ENCODE measurements at places on chromosomes 3 and 15. TPM values are rescaled to one million over a fixed set of nuclear protein-coding genes. Genes with fewer than 3 reads are reported as not detected.

Gene HACD3
- total RNA-seq: 30.7 TPM

Gene CACNA2D2
- total RNA-seq: not detected

Gene TMEM212
- not detected for total RNA-seq

Gene BSN
- total RNA-seq: 0.27 TPM

Gene HCN4
- not detected for total RNA-seq

Gene TMIE
- not detected for total RNA-seq

Gene CCR8
- not detected for total RNA-seq

Gene PLCB2
- total RNA-seq: not detected

Gene CHCHD6
- 13.4 TPM for total RNA-seq

Gene MUC20
- total RNA-seq: 4.5 TPM

Gene FGD5
- 0.18 TPM for total RNA-seq

Gene DRD3
- total RNA-seq: not detected

Gene PCLAF
- 6.6 TPM for total RNA-seq

Gene B2M
- total RNA-seq: 2,390 TPM

Gene FOXB1
- total RNA-seq: not detected

Gene FXR1
- total RNA-seq: 104 TPM

Gene HHATL
- total RNA-seq: not detected

Gene CPEB1
- total RNA-seq: 40.9 TPM
